ENCODE measurements at places on chromosomes 6 and 20. TPM values are rescaled to one million over a fixed set of nuclear protein-coding genes. Genes with fewer than 3 reads are reported as not detected.

DNA sequence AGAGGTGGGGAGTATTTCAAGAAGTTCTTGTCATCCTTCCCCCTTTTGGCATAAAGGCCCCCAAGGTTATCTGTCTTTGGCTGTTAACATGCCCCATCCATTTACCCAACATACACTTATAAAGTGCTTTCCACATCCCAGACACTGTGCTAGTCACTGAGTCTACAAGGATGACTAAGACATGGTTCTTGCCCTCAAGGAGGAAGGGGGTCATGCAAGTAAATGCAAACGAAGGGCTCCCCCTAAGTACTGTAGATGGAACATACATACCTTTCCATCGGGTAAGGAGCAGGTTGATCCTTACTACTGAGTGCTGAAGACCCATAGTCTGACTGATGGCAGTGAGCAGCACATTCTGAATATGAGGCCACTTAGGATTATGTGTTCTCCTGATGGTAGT is 38.3 kb downstream of the HECA start:
- peak; percentile 6 for DNase-seq

- DNase-seq: no peak
Measured at GRCh38 chr6:30880698-30881252, 3.5 kb upstream of the DDR1 start.

DNA sequence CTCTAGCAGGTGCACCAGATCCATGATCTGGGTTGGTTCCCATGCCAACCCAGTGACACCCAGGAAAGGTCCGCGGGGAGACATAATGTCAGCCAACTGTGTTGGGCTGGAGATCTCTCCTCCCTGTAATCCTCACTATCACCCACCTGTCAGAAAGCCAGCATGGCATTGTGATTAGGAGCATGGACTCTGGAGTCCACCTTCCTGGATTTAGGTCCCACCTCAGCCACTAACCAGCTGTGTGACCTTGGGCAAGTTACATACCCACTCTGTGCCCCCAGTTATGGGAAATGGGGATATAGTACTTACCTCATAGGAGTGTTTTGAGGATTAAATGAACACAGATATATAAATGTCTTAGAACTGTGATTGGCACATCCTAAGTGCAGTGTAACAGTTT is 97.9 kb downstream of the ZDHHC14 start:
- no peak for DNase-seq

DNA sequence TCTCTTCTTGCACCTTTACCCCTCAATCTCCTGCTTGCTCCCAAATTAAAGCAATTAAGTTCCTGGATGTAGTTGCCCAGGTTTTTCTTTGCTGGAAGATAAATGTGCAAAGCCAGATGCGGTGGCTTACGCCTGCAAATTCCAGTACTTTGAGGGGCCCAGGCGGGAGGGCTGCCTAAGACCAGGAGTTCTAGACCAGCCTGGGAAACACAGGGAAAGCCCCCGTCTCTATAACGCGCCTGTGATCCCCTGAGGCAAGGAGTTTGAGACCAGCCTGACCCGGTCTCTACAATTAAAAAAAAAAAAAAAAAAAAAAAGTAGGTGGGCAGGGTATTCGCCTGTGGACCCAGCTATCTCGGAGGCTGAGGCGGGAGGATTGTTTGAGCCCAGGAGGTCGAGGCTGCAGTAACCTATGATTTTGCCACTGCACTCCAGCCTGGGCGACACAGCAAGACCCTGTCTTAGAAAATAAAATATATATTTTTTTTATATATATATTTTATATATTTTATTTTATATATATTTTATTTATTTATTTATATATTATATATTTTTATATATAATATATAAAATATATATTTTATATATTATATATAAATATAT is 461 bp upstream of the DCDC2 start:
- no peak for DNase-seq

The MATN4 gene
- total RNA-seq: not detected

DNA sequence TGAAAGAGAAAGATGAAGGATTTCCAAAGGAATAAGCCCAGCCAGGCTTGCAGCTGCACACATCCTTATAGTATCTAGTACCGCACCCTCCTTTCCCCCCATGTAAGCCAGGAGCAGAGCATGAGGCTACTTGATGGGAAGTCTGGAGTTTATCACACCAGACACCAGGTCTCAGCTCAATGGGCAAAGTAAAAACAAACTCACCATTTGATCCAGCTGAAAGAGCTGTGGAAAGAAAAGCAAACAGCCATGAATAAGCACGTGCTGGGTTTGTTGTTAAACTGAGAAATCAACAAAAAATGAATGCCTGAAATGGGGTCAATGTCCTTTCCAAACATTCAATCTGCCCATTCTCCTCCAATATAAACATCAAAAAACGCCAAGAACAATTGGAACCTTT is 50.6 kb upstream of the MAP7 start:
- DNase-seq: no peak

DNA sequence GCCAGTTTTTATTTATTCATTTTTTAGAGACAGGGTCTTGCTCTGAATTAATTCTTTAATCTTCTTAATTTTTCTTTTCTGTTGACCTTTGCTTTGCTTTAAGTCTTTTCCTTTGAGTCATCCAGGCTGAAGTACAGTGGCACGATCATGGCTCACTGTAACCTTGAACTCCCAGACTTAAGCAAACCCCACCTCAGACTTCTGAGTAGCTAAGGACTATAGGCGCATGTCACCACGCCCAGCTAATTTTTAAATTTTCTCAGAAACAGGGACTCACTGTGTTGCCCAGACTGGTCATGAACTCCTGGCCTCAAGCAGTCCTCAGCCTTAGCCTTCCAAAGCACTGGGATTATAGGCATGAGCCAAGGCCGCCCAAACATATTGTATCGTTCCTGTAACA is 71.3 kb upstream of the GNRH2 start:
- DNase-seq: no peak

GRCh38 chr6:5950361-5950785 is 56.4 kb downstream of the NRN1 start:
- peak; percentile 81 for DNase-seq

DNA sequence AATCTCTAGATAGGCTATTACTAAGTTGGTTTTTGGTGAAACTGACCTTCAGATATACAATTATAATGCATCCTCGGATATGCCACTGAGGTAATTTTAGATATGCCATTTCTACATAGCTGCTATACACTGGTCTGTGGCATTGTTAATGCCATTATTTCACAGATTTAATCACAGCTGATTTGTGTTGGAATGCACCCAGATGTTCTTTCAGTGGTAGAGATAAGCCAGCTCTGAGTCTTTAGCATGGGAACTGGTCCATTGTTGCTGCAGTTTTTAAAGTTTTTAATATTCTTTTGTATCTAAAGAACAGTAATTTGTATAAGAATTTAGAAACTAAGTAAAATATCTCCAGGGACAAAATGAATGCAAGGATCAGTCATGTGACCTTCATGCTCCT is 6.8 kb downstream of the TMX4 start:
- DNase-seq: no peak

GRCh38 chr6:157236040-157236725 is 87.1 kb downstream of the TMEM242 start:
- DNase-seq: no peak

GRCh38 chr6:45882671-45883070 is 133.0 kb downstream of the CLIC5 start:
- no peak for DNase-seq

The FAM110A gene
- total RNA-seq: 3.8 TPM

GRCh38 chr6:6885521-6886170 is 222.1 kb upstream of the RREB1 start:
- DNase-seq: no peak

The GPR6 gene
- total RNA-seq: not detected

GRCh38 chr6:91141346-91141745 is 554.5 kb upstream of the MAP3K7 start:
- DNase-seq: peak; percentile 1

GRCh38 chr6:40535110-40535818 is 51.9 kb downstream of the LRFN2 start:
- no peak for DNase-seq

GRCh38 chr6:146931214-146931613 is 273.0 kb upstream of the STXBP5 start:
- DNase-seq: no peak

DNA sequence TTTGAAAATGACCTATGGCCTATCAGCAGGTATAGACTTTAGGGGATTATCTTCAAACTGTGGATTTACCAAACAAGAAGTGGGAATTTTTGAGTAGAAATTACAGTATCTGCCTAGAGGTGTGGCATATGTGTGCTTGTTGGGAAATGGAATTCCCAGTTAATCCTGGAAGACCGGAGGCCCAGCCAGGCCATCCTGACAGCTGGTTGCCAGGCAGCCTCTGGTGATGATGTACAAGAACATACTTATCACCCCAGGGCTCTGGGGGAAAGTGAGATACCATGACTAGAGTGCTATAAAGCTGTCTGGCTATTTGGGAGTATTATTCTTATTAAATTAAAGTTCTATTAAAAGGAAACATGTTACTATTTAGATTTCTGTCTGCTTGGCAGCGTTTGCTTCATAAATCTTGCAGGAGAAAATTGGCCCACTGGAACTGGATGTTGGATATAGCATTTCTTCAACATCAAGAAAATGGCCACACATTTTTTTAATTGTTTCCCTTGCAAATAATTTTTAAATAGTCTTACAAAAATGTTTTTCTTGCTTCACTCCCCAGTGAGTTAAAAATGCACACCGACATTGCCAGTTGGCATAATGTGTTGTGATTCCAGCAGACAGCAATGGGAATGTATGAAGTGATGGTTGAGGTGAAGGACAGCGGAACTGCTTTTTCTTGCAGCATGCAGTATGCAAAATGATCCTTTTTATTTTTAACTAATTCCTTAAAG is 187.8 kb downstream of the MYLK4 start:
- no peak for DNase-seq

The EXOC2 gene
- 46.2 TPM for total RNA-seq

The RMND1 gene
- 32.2 TPM for total RNA-seq

DNA sequence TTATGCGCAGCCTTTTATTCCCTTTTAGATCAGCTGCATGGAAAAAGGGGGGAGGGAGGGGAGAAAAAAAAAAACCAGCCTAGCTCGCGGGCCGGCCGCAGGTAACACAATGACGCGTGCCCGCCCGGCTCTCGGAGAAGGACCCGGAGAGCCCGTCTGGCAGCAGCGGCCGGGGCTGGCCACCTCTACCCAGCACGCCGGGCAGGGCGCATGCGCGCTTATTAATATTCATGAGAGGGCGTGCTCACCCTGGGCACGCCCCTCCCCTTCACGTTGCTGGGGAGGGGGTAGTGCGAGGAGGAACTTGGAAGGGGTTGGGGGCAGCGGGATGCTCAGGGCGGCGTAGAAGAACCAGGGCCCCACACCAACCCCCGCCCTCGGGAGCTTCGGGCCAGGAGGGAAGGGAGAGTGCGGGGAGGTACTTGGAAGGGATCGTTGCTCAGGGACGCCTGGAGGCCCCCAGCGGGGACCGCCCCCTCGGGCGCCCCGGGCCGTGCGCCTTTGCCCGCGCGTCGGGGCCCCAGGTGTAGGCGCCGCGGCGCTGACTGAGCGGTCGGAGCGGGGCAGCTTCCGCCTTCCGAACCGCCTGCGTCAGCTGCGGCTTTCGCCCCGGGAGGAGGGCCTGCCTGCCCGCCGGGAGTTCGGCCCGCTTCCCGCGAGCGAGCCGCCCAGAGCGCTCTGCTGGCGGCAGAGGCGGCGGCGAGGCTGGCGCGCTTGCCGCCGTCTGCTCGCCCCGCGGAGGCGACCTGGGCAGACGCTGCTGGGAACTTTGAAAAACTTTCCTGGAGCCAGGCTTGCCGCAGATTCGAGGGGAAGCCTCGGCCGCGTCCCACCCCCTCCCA is at the start of gene JAG1:
JAG1 (minus strand) TSS at position 158 of the 842 bp plus-strand sequence. CDS start 469 bp downstream, outside the sequence.
- DNase-seq: peak; percentile 95

DNA sequence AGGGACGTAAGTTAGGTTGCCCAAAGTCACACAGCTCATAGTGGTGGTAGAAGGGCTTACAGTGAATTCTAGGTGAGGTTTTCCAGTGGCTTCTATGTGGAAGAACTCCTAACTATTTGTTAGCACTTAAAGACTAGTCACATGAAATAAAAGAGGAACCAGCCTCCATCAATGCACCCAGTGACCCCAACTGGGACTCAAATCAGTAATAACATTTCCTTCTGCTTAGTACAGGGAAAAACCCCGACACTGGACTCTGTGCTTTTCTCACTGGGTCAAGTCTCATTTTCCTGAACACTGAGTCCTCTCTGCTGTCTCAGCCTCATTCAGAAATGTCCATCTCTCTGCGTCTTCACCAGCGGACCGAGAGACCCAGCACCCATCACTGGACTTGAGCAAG is 89.2 kb downstream of the SLC22A23 start:
- DNase-seq: no peak

- peak; percentile 63 for DNase-seq
Measured at GRCh38 chr6:30169658-30170614, 6.6 kb downstream of the TRIM15 start.

DNA sequence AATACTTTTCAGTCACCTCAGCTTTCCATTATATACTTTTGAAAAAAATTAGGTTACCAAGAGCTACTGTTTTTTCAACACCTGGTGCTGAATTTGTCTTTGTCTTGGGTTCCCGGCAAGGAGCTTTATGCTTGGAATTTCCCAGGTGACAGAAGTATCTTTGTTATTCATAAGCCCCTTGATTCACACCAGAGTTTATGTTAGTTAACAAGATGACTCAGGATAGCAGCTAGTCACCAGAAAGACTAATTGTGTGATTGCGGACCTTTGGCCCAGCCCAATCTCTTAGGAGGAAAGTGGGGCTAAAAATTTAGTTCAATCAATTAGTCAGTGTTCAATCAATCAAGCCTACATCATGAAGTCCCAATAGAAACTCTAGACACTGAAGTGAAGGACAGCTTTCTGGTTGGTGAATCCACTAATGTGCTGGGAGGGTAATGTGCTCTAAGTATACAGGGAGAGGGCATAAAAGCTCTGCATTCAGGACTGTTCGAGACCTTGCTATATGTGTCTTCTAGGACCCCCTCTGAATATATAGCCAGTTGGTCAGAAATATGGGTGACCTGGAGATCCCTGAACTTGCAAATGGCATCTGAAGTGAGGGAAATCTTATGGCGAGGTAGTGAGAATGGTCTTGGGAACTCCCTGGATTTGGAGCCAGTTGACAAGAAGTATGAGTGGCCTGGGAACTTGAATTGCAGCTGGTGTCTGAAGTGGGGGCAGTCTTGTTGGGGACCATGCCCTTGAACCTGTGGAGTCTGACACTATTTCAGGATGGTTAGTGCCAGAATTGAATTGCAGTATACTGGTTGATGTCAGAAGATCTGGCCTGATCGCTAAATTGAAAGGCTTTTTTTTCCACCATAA is 16.2 kb downstream of the TMEM30A start:
- peak; percentile 64 for DNase-seq

GRCh38 chr20:63568986-63569949 is 4.8 kb downstream of the HELZ2 start:
- DNase-seq: no peak

The TSBP1 gene
- total RNA-seq: not detected

DNA sequence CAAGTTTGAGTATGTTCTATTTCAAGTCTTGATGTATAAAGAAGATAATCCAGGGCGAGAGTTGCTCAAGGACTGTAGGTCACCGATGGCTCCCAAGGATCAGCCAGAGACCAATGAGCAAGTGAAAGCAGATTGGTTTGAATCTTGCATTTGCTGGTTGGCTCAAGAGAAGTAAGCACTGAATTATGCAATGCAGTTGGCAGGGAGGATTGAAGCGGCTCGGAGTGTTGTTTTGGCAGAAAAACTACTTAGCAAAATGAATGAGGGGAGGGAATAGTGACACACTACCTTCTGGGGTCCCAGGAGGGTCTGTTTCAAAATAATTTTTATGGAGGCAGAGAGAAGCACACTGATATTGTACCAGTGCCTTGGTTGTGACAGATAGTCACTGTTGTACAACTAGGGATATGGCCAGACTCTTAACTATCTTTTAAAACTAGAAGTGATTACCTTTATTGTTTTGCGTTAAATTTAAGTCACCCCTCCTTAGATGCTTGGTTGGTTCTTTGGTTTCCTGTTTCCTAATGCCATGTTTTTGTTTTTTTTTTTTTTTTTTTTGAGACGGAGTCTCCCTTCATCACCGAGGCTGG is 15.7 kb downstream of the SASH1 start:
- DNase-seq: no peak
